ENCODE measurements at places on chromosomes 5 and 9.

DNA sequence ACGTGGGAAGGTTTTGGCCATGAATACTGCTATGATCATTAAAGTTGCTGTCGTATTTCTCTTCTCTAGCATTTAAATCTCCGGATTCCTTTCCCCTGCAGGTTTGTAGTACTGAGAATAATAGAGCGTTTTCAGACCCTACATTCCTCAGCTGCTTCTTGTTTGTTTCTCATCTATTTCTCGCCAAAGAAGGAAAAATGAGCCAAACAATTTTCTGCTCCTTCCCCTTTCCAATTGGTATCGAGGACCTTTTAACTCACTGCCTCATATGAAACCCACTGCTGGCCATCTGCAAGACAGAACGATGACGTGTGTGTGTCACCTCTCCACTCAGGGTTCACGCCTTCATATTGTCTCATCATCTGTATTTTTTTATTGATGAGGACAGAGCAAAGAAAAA, 689.4 kb upstream of the WWC1 start:
- DNase-seq, result no peak

GRCh38 chr9:78239506-78239905, 3.6 kb downstream of the CEP78 start:
- DNase-seq, result no peak

- no peak for DNase-seq
Observed at GRCh38 chr5:103208460-103208859, 50.1 kb upstream of the MACIR start.

GRCh38 chr5:30845194-30845593, 348.3 kb upstream of the CDH6 start:
- no peak for DNase-seq

DNA sequence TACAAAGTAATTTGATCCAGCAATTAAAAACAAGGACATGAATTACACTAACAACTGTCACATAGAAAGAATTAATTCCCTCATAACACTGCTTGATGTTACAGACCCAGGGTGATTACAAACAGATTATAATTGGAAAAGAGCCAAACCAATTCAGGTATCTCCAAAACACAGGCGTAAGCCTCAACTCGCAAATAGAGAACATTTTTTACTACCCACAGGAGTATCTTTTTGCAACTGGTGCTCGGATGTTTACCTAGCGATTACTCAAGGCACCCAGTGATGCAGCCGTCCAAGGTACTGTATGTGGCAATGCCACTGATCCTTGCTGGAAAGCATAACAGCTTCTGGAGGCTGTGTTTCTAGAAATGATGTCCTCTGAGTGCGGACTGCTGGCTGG, 386.1 kb upstream of the KIF2A start:
- peak; percentile 80 for DNase-seq

GRCh38 chr5:68080282-68081050, 135.1 kb upstream of the PIK3R1 start:
- no peak for DNase-seq

- no peak for DNase-seq
Observed at GRCh38 chr5:51832934-51833470, 449.8 kb downstream of the ISL1 start.

GRCh38 chr5:22238047-22238446, 615.1 kb downstream of the CDH12 start:
- DNase-seq, result no peak

DNA sequence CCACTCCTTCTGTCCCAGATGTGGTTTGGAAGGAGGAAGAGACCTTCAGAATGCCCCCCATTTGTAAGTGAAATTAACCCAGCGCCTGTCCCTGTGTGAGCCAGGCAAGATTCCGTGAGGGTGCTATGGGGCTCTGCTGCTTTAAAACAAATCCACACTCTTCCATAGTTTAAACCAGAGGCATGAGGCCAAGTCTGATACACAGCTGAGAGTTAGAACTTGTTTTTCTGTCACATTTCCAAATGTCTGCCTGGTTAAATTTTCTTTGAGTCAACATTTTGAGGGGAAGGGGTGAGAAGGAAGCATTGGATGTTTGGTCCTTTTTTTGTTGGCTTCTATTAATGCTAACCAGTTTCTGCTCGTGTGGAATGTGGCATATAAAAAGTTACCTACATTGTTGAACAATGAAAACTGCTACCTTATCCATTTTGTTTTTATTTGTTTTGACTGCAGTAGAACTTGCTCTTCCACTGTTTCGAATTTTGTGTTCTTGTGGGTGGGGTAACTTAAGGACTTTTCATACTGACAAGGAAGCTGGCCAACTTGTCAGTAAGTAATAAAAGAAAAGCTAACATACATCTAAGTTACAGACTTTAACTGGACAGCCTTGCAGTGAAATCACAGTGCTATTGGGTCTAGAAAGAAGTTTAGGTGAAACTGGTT, 12.9 kb downstream of the RGMB start:
- no peak for DNase-seq

DNA sequence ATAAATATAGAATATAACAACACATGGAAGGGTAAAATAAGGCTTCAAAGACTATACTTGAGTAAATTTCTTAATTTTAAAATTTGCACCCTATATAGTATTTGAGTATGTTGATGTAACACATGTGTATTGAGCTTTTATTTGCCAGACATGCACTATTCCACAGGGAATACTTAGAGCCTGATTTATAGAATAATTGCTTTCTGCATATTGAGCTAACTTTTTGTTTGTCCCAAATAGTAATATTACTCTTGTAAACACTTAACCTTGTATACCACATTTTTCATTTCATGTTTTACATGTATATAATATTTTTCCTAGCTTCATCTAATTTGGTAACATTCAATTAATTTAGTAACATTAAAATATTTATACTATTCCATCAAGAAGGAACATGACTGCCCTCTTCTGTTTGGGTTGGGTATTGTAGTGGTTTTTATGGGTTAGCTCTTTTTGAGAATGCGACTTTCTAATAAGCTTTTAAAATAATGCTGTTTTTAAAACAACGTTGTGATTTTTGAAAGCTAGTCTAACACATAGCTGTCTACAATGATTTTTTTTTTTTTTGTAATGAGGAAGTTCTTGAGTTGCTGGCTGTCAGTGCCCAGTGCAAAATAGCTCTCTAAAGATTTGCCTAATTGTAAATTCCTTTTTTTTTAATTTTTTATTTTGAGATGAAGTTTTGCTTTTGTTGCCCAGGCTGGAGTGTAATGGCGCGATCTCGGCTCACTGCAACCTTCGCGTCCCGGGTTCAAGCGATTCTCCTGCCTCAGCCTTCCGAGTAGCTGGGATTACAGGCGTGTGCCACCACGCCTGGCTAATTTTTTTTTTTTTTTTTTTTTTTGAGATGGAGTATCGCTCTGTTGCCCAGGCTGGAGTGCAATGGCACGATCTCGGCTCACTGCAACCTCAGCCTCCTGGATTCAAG, 4.8 kb downstream of the SUB1 start:
- DNase-seq, result peak; percentile 26

DNA sequence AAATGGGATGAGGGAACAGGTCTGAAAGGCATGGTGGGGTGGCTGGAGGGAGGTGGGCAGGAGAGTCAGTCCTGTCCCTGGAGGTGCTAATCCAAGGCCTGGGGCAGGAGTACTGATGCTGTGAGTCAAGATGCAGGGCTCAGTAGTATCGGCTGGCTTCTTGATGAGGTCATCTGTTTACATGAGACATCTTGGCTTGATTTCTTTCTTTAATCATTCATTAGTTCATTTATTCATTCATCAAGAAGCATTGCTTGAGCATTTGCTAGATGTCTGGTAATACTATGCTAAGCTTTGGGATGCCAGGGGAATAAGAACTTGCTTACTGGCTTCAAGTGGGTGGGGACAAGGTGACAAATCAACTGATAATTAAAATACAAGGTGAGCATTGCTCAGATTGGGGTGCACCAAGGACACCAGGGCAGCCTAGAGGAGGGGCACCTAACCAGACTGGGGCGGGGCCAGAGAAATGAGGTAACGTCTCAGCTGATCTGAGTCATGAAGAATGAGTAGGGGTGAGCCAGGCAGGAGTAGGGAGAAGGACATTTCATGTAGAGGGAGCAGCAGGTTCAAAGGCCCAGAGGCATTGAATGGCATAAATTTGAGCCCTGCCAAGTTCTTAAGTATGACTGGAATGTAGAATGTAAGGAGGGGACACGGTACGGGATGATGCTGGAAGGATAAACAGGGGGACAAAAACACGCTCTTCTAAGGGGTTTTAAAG, 88.8 kb downstream of the EGFLAM start:
- DNase-seq, result no peak

DNA sequence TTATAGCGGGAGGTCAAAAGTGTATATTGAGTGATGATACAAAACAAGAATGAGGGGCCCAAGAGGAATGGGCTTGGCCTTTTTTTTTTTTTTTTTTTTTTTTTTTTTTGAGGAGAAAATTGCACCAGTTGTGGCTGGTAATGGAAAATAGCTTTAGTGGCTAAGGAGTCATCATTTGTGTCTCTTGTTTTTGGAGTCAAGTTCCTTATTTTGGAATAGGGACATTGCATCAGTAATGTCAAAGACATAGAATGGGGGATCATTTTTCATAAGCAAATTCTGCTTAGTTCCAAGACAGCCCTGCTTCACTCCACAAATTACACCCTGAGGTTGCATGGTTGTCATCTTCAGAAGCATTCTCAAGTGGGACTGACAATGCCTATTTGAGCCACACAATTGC, 137.4 kb downstream of the STK32A start:
- DNase-seq, result no peak

- no peak for DNase-seq
Observed at GRCh38 chr5:169719360-169720314, 82.6 kb downstream of the DOCK2 start.

GRCh38 chr9:30507166-30507565, 1877.3 kb upstream of the ACO1 start:
- no peak for DNase-seq

DNA sequence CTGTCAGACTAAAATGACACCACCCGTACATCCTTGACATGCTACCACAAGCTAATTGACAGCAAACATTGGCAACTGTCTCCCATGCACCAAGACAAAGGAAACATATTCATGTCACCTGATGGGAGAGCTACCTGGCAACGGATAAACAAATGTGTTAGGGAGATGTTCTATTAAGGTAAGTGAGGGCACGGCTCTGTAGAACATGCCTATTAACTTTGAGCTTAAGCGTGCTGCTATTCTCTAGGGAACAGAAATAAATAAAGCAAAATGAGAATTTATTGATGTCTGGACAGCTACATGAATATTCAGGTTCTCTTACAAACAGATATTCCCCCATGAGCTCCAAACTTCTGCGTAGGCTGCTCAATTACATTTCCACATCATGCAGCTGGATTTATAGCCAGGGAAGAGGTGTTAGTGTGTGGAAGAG, 361.4 kb upstream of the RFX3 start:
- DNase-seq, result peak; percentile 78

DNA sequence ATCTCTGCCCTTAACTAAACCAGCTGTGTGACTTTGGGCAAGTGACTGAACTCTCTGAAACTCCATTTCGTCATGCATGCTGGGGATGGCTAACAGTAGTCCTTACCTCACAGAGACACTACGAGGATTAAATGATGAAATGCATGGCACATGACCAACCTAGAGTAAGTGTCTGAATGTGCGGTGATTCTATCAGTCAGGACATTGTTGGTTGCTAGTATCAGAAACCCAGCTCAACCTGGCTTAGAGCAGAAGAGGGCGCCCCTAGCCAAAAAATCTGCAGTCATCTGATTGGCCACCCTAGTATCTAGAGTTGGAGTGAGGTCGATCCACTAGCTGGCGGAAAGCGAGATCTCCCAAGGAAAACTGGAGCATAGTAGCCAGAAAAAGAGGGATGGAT, 25.2 kb downstream of the NEURL1B start:
- DNase-seq, result no peak

- no peak for DNase-seq
Observed at GRCh38 chr9:92709954-92710353, 40.0 kb upstream of the IPPK start.

DNA sequence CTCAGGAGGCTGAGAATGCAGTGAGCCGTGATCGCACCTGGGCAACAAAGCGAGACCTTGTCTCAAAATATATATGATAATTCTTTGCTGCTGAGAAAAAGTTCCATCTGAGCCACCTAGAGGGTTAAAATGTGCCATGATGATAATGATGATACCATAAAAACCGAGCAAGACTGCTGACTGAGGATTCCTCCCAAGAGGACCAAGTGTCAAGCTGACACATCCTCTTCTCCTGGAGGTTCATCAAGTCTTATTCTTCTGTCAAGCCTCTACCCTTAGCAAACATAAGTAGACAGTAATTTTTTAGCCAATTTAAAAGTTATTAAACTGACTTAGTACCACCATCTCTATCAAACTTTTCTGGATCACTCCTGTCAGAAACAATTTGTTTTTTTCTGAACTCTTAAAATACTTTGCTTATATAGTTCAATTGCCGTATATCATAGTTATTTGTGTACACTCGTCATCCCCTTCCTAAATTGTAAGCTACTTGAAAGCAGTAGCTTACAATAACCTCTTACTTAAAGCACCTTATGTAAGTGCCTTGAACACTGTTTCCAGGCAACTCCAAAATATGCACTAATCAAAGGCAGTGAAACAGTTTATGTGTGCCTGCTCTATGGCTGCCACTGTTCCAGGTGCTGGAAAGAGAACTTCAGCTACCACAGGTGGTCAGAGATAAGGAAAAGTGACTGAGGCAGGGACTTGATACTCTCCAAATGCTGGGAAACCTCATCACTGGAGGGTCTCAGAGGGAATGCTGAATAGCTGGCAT, 57.4 kb downstream of the SCAI start:
- DNase-seq, result no peak

- no peak for DNase-seq
Observed at GRCh38 chr5:52864884-52865283, 77.2 kb downstream of the ITGA1 start.

GRCh38 chr9:103713631-103714030, 380.5 kb upstream of the SMC2 start:
- DNase-seq, result no peak

DNA sequence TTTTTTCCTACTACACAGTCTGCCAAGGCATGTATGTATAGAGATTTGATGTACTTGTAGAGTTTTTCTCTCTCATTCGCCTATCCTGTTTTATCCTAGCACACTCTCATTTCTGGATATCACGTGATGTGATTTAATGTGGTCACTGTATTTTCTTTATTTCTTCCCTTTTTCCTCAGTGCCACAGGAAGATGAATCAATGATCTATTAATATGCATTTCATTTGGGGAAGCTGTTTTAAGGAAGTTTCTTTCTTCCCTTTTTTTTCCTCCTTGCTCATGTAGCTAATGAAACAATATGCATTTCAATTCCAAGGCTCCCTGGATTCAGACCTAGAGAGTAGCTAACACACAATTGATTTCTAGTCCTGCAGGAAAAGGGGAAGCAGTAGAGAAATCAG, 506.3 kb upstream of the WWC1 start:
- no peak for DNase-seq

GRCh38 chr9:86389628-86390027, 35.4 kb upstream of the TUT7 start:
- no peak for DNase-seq

Data from NCI-H2081 treated with DMSO at 0.1 percent for 48 hours (cell line).